ENCODE measurements at places on chromosomes 7 and 10. TPM values are rescaled to one million over a fixed set of nuclear protein-coding genes. Genes with fewer than 3 reads are reported as not detected.

Gene ANKRD61
- not detected for total RNA-seq

Gene MOGAT3
- not detected for total RNA-seq

Gene PSD
- total RNA-seq: 11.2 TPM

DNA sequence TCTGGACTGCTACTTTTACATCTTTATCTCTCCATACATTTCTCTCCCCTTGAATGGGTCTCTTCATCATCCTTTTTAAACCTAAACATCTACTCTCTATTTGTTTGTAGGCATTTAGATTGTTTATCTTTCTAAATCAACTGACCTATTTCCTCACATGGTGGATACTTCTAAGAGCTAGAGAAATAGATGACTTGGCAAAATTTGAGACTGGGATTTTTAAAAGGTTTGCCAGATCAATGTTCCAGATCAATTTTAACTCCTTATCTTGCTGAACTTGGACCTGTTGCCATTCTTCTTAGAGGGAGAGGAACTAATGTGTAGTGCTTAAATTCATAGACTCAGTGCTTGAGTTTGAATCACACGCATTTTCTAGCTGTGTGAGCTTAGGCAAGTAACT, 144.2 kb upstream of the STEAP4 start:
- DNase-seq: no peak

- DNase-seq: no peak
Measured at GRCh38 chr10:6756716-6757115, 176.6 kb upstream of the PRKCQ start.

DNA sequence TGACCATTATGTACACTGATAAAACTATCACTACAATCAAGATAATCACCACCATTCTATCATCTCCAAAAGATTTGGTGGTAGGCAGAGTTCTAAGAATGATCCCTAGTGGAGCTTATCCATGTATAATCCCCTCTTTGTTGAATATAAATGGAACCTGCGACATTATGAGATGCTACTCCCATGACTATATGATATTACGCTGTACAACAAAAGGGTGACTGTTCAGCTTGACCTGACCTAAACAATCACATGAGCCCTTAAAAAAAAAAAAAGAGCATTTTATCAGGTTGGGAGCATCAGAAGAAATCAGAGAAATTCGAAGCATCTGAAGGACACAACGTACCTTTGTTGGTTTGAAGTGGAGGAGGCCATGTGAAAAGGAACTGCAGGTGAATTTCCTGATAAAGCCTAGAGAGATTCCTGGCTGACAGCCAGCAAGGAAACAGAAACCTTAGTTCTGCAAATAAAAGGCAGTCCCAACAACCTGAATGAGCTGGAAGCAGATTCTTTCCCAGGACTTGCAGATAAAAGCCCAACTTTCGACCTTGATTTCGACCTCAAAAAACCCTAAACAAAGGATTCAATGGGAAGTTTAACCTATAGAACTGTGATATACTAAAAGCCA, 270.7 kb downstream of the ADRA2A start:
- DNase-seq: no peak

DNA sequence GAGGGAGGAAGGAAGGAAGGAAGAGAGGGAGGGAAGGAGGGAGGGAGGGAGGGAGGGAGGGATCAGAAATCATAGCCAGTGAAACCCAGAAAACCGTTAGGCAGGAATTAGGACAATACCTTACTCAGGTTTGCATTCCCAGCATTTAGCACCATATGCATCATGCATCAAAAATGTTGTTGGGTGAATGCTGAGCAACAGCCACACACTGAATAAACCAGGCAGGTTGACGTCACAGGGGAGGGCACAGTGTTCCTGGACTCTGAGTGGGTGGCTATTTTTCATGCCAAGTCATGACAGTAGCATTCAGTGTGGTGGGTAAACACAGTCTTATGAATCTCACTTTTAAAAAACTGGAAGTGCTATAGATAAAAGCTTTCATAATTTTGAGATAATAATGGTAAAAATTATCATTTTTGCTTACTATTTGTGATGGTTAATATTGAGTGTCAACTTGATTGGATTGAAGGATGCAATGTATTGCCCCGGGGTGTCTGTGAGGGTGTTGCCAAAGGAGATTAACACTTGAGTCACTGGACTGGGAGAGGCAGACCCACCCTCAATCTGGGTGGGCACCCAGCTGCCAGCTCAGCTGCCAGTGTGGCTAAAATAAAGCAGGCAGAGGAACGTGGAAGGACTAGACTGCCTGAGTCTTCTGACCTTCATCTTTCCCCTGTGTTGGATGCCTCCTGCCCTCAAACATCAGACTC, 199.1 kb upstream of the PRKCQ start:
- DNase-seq: no peak
